ENCODE measurements at places on chromosomes 16 and 17.
A peak's percentile ranks its signal among the peaks of the same experiment; 100 is the strongest.

GRCh38 chr17:75570034-75570676 is 17.4 kb upstream of the MYO15B start:
- no peak for DNase-seq

- peak; percentile 92 for DNase-seq
Measured at GRCh38 chr17:38870259-38871165, 654 bp downstream of the LASP1 start.

DNA sequence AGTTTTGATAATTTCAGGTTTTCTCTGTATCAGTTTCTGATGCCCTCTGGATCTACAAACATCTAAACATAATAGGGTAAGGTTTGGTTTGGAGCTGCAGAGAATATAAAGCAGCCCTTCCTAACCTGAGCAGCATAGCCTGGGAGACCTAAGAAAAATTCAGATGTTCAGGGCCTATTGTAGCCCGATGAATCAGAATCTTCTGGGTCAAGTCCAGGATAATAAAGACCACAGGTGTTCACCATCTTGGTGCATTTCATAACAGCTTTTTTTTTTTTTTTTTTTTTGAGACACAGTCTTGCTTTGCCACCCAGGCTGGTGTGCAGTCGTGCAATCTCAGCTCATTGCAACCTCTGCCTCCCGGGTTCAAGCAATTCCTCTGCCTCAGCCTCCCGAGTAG is 19.7 kb upstream of the ARHGAP17 start:
- DNase-seq, result no peak

DNA sequence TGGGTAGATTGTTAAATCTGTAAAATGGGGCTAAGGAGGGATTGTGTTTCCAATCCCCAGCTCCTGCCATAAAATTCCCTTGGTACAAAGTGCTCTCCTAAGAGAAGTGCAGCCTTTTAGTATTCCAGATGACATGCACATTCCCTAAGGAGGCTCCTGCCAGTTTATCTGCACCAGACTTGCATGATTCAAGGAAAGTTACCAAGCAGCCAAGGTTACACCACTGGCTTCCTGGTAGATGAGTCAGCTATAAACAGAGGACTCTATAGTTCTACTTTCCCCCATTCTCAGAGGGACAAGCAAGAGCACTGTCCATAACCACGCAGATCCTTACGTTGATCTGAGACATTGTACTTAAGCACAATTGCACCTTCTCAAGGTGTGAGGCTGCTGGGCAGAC is 1.9 kb downstream of the CALB2 start:
- DNase-seq, result no peak

- no peak for DNase-seq
Measured at GRCh38 chr16:25110387-25110947, 1.1 kb upstream of the LCMT1 start.

GRCh38 chr17:49393491-49394255 is 21.0 kb downstream of the PHB1 start:
- no peak for DNase-seq

- DNase-seq, result peak; percentile 90
Measured at GRCh38 chr17:37488607-37489196, 989 bp upstream of the DUSP14 start.

GRCh38 chr17:44926821-44927525 is 11.7 kb upstream of the GFAP start:
- no peak for DNase-seq

DNA sequence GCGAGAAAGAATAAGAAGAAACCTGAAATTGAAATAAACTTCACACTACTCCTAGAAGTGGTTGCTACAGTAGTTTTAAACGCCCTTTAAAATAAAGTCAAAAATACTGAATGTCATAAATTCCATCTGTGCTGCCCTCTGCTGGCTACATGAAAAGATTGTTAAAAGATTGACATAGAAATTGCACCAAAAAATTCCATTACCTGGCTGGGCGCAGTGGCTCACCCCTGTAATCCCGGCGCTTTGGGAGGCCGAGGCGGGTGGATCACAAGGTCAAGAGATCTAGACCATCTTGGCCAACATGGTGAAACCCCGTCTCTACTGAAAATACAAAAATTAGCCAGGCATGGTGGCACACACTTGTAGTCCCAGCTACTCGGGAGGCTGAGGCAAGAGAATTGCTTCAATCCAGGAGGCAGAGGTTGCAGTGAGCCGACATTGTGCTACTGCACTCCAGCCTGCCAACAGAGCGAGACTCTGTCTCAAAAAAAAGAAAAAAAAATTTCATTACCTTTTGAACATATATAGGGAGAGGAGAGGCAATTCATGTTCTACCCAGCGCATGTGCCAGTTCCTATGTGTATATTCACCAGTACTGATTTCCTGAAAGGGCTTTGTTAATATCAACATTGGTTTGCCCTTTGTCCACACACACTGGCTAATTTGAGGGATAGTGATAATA is 36.5 kb downstream of the CYTH1 start:
- no peak for DNase-seq
